ENCODE measurements at places on chromosomes 13 and 19. TPM values are rescaled to one million over a fixed set of nuclear protein-coding genes. Genes with fewer than 3 reads are reported as not detected.

The MYO9B gene
- total RNA-seq = 86.1 TPM

The KIR3DL2 gene
- not detected for total RNA-seq

The UBE2L5 gene
- 0.85 TPM for total RNA-seq

The NLRP9 gene
- not detected for total RNA-seq

The SHISA2 gene
- not detected for total RNA-seq

The FGF14 gene
- total RNA-seq = under 0.01 TPM

The OR7E24 gene
- not detected for total RNA-seq

The KL gene
- under 0.01 TPM for total RNA-seq

The ZNF880 gene
- total RNA-seq = 27.6 TPM

The KLK14 gene
- total RNA-seq = not detected

The F10 gene
- 10.6 TPM for total RNA-seq

The PSG5 gene
- total RNA-seq = 17.2 TPM

The PLIN4 gene
- under 0.01 TPM for total RNA-seq

The PABPC3 gene
- total RNA-seq = 0.12 TPM
